ENCODE measurements at places on chromosomes 1 and 21.

DNA sequence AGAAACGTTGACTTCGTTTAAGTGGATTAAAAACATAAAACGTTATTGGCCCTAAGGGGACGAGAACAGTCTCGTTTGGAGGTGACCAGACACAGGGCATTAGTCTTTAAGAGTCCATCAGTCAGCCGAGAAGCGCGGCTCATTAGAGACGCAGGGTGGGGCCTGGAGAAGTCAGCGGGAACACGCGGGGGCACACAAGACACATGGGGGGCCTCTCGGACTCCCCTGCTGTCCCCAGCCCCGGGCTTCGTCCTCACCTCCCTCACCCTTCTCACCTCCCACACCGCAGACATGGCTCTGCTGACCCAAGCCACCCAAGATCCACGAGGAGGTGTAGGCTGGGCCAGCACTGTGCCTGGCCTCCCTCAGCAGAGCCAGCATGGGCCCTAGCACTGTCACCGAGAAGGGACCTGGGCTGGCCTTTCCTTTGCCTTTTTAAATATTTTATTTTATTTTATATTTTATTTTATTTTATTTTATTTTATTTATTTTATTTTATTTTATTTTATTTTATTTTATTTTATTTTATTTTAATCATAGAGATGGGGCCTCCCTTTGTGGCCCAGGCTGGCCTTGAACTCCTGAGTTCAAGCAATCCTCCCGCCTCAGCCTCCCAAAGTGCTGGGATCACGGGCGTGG lies 48.9 kb downstream of the MORN1 start:
- no peak for DNase-seq

DNA sequence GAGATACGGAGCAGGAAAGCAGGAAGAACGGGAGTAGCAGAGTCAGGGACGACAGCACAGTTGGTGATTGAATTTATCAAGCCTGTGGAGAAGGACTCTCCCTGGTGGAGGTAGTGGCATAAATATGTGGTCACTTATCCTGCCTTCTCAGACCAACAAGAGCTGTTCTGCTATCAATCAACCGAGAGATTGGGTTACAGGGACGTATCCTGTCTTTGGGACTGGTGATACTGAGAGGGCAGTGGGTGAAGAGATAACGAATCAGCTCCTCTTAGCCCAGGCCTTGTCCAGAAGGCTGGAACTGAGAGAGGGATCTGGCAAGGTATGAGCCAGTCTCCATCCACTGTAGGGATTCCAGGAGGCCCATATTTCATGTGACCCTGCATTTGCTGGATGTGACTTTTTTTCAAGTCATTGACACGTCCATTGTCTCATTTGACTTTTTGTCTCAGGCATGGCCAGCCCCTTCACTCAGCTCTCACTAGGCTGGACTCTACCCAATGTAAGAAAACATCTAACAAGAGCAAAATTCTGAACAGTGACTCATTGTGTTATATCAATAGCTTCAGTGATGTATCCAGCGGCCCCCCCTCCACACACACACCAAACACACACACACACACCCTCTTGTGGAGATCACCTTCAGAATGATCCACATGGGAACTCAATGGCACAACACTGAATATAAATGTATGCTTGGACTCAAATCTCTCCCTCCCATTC lies 11.3 kb downstream of the C1orf116 start:
- DNase-seq = no peak

DNA sequence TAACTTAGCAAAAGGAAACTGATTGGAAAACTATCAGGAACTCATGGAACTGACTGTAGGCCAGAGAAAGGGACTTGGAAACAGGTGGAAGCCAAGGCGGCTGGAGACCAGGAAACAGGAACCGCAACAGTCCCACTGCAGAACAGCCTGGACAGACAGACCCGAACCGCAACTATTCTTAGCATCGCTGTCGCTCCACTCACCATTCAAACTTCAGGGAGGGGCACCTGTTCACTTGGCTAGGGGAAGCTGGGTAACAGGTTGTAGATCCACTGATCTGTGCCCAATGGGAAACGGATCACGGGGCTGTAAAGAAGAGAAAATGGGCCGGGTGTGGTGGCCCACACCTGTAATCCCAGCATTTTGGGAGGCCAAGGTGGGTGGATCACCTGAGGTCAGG lies 61.9 kb downstream of the CLSTN1 start:
- DNase-seq = no peak

GRCh38 chr1:172144445-172145061 lies 275.9 kb upstream of the C1orf105 start:
- DNase-seq = no peak

DNA sequence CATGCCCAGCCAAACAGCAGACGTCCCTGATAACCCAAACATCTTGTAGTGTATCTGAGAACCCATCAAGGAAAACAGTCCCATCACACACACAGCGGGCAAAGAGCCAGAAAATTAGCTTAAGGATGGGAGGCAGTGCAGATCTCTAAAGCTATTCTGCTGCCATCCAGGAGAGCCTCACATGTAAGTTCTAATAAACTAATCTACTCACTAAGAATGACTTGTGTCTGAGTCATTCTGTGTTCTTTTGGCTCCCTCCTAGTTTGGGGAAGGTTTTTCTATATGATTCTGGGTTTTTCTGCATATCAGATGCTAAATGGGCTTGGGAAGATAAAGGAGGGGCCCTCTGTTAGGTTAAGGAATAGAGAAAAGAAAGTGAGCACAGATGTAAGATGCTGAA lies 162.8 kb downstream of the HUNK start:
- DNase-seq = no peak

DNA sequence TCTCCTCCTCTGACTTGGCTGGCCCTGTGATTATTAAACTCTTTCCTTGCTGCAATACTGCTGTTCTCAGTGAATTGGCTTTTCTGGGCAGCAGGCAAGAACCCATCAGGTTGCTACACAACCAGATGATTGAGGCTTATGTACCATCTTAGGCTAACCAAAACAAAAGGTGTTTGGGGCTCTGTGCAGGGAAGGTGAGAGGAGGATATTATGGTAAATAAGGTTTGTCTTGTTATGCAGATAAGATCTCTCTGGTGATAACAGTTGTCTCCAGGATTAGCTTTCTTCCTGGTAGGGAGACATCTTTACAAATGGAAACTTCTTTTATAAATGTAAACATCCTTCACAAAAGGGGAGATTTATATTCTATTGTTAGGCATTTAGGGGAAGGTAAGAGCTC lies 44.5 kb upstream of the GORAB start:
- no peak for DNase-seq

- no peak for DNase-seq
These were observed 61.7 kb upstream of the USP24 start for GRCh38 chr1:55276671-55277376.

DNA sequence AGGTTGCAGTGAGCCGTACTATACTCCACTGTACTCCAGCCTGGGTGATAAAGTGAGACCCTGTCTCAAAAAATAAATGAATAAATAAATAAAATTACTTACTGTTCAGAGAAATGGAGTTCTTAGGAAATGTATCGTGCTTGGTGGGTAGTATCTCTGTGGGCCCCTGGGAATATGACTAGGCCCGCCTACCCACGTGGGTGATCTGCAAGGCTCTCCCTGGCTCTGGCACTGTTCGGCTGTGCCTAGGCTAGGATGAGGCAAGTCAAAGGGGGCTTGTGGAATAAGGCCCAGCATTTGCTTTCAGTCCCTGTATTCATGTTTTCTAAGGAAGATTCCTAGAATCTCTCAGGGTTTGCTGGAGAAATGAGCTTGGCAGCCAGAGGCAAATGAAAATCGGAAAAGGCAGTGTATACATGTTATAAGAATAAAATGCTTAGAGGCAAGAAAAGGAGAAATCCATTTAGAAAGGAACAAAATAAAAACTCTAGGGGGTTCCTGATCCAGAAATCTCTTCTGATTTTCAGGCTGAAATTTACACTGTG lies 4.5 kb upstream of the CSRP1 start:
- no peak for DNase-seq

All from NCI-H2227 treated with DMSO at 0.1 percent for 48 hours (cell line).